Stimulated activated CD4-positive, alpha-beta T cell treated with anti-CD3 and anti-CD28 coated beads, Interleukin-4, amount 100 ng/mL, for 1 hour (primary cell): ENCODE measurements at places on chromosomes 3 and 15.

GRCh38 chr15:56972426-56972825 lies 54.0 kb downstream of the TCF12 start:
- no peak for DNase-seq

GRCh38 chr3:169133178-169134161 lies 530.0 kb downstream of the MECOM start:
- DNase-seq, result no peak

- DNase-seq, result no peak
These were observed 106.5 kb upstream of the CMC1 start for GRCh38 chr3:28134792-28135375.

- DNase-seq, result no peak
These were observed 95.8 kb upstream of the SNRPN start for GRCh38 chr15:24858737-24859601.

GRCh38 chr3:121995161-121996137 lies 26.6 kb downstream of the ILDR1 start:
- peak; percentile 7 for DNase-seq

DNA sequence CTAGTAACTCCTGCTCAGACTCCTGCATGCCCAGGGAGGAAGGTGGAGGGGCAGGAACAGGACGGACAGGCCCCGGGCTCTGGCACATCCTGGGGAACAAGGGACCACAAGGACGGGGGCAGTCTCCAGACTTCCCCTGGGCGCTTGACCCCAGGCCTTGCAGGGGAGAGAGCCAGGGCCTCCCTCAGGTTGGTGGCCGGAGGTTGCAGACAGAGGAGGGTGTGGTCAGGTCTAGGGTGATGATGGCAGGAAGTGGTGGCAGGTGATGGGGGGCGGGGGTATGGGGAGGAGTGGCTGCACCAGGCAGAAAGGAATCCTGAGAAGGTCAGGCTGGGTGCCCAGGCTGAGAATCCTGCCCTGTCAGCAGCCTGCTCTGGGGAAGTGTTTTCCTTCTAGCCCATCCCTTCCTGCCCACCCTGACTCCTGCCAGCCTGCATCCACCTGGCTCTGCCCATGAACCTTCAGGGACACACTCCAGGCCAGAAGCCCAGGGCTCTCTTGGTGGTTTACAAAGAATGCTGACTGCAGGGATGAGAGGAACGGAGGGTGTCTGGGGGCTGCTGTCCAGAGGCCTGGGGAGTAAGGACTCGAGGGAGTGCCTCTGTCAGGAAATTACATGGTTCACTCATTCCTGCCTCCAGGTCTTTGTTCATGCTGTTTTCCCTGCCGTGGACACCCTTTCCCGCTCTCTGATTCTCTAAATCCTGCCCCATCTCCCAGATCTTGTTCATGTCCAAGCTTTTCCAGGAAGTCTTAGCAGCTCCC lies 15.8 kb downstream of the LOXL1 start:
- DNase-seq, result no peak

- no peak for DNase-seq
These were observed 266.2 kb downstream of the NLGN1 start for GRCh38 chr3:173663696-173664111.

DNA sequence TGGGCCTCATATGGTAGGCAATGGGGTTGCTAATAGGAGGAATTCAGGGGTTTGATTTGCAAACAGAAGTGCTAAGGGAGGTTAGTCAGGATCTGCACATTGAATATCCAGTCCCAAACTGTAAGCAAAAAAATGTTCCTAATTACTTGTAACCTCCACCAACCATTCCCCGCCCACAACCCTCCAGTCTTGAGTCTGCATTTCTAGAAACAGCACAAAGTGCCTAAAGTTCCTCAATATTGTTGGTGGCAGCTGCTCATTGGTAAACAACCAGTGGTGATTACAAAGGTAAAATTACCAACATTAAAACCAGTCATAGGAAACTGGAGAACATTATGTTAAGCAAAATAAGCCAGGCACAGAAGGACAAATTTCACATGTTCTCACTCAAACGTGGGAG lies 18.9 kb downstream of the HDC start:
- no peak for DNase-seq

DNA sequence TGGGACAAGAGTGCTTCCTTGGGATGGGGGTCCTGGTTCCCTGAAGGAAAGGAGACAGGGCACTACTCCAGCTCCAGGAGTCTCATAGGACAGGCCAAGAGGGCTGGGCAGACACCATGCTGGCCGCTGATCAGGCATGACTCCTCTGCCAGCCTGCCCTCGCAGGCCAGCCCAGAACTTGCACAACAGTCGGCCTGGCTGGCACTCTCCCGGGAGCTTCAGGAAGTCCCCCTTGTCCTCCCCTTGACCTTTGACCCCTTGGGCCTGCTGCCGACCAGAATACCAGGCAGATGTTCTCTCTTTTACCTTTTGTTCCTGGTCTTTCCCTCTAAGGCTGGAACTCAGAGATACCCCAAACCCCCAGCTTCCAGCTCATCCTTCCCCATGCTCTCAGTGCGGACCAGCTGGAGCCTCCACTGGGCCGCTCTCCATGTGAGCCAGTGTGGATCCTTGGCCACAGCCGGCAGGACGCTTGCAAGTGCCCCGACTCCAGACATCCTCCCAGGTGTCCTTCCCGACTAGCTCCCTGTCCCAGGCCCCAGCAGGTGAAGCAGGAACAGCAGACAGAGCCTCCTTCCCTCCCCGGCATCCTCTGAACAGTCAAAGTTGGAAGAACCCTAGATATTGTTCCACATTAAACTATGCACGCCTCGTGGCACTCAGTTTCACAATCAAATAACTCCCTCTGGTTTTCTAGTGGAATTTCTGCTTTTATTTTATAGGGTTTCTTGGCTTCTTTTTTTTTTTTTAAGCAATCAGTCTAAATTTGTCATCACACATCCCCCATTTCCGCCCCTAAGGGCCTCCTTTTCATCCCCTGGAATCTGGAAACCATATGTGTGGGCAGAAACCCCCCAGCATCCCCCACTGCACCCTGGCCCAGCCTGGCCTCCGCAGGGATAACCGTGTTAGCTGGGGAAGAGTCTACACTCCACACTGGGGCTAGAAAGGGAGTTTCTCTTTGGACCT lies 15.7 kb downstream of the VPS18 start:
- no peak for DNase-seq

DNA sequence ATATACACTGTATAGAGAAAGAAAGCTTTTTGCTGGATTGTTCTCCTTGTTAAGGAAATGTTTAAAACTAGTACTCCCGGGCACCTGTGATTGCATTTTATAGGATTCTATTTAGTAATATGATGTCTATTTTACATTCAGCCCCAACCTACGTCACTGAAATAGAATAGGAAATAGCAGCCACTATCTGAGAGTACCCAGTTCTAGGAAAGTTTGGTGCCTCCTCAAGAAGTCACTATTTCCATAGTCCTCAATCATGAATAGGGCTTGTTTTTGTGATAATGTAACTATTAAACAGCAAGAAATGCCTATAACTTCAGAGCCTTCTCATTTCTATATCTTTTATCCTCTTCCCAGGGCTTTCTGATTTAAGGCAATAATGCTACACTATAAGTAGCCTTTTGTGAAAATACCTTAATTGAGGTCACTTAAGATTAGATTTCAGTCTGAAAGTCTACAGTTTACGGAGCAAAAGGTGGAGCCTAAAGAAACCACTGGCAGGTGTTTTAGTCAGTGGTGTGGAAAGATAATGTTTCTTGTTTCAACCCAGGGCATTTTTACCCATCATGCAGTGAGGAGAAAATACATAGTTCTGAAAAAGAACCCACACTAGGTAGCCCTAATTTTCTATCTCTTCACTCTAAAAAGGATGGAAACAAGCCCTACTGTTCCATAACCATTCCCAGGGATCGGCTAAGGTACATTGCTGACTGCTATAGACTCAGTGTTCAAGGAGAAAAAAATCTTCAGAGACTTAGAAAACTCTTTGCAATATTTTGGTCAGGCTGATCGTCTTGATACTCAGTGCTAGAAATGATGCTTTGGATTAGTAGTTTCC lies 38.7 kb downstream of the TIGIT start:
- no peak for DNase-seq

DNA sequence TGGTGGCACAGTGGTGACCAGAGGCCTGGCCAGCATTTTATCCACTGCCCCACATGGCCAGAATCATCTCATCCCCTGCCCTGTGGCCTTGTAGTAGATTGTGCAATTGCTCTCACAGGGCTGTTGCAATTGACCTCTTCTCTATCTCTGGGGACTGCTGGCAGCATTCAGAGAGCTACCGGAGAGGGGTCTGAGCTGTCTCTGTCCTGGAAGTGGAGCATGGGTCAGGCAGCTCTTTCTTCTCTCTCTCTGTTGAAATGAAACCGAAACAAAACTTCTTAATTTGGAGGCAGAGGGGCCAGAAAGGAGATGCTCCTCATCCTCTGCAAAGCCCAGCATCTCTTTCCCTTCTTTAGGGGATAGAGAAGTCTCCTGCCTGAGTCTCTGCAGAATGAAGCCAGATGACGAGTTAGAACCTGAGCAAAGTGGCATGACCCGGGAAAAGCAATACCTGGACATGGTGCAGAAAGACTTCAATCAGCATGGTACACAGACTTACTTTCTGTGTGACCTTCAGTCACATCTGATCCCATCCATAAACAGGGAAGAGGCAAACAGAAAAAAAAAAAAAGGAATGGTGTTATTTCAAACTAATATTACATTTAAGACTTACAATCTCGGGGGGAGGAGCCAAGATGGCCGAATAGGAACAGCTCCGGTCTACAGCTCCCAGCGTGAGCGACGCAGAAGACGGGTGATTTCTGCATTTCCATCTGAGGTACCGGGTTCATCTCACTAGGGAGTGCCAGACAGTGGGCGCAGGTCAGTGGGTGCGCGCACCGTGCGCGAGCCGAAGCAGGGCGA lies 144.5 kb upstream of the BCL6 start:
- no peak for DNase-seq

DNA sequence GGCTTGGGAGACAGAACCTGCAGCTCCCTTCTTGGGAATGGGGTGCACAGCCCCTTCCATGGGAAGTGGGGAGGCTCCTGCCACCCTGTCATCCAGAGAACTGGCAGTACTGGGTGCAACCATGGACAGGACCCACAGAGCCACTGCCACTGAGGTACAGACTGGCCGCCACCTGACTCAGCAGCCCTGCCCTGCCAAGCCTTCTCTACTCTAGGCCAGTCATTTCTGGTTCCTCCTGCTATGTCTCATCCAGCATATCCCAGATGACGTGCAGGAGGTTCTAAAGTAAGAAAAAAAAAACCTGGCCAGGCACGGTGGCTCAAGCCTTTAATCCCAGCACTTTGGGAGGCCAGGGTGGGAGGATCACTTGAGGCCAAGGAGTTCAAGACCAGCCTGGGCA lies 76.9 kb upstream of the RPL32 start:
- DNase-seq, result no peak

GRCh38 chr15:44802336-44802735 lies 66.0 kb downstream of the TRIM69 start:
- DNase-seq, result no peak

- DNase-seq, result no peak
These were observed 101.6 kb downstream of the CGNL1 start for GRCh38 chr15:57477736-57478522.

DNA sequence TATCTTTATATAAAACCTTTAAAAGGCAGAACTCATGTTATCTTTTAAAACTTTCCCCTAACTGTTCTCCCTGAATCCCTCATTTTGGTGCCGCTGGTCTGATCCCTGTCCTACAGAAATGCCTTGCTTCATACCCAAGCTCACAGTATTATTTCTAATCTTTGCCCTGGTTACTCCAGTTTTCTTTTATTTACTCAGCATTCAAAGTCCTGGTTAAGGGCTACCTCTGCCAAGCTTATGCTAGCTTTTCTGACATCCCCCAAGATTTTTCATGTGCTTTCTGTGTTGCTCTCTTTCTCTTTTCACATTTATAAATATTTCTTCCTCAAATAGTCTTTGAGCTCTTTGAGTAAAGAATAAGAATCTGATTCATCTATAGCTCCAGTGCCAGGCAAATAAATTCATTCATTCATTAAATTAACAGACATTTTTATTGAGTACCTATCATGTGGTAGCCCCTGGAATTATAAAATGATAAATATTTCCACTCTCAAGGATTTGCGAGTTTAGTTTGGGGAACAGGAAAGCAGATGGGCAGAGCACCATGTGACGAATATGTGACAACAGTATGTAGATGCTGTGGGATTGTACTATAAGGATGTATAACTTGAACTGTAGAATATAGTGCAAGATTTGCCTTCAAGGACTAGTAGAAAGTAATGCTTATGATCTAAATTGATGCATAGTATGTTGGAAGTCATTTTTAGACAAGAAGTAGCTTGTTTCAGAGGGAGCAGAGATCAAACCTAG lies 247.5 kb downstream of the LPP start:
- no peak for DNase-seq

DNA sequence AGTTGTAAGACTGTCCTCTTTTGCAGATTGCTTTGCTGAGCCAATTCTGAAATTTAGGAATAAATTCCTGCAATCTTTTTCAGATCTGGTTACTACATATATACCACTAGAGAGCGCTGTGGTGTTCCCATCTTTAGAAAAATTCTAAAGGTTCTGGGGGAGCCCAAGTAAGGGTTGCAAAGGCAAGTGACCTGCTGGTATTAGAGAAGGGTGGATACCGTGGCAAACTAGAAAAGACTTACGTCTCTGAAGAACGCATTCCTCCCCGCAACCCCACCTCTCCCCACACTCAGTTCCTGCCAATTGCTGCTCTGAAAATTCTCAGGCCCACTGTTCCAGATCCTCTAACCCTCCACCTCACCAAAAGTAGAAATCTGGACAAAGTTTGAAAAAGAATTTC lies 48.5 kb downstream of the EFHB start:
- DNase-seq, result no peak

- no peak for DNase-seq
These were observed 34.7 kb downstream of the ARRDC4 start for GRCh38 chr15:97995192-97995591.

GRCh38 chr15:66763186-66764071 lies 61.4 kb downstream of the SMAD6 start:
- DNase-seq, result no peak

- no peak for DNase-seq
These were observed 41.6 kb downstream of the MRAS start for GRCh38 chr3:138389841-138390581.

DNA sequence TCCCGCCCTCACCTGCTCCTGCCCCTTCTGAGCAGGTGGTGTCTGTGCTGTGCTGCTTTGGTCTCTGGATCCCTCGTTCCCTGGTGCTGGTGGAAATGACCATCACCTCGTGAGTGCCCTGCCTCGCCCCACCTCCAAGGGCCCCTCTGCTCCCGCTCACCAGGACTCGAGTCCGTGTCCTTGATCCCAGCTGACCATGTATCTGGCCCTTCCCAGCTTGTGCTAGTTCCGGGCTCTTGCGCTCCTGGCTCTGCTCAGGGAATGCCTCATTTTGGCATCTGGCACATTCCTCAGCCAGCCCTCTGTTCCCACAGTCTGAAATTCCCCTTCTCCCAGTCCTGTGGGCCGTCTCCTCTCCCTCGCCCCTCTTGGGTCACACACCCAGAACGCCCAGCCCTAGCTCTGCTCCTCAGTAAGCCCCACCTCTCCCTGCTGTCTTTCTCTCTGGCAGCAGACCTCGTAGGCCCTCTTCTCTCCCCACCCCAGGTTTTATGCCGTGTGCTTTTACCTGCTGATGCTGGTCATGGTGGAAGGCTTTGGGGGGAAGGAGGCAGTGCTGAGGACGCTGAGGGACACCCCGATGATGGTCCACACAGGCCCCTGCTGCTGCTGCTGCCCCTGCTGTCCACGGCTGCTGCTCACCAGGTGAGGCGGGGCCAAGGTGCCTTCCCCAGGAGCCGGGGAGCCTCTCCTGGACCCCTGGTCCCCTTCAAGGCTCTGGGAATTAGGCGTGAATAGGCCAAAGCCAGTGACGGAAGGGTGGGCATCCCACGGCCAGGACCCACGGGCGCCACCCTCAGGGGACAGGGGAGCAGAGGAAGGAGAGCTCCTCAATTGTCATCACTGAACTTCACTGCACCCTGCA lies 11.5 kb downstream of the SLC51A start:
- no peak for DNase-seq

- DNase-seq, result no peak
These were observed 38.5 kb downstream of the STARD5 start for GRCh38 chr15:81285461-81285860.
